ENCODE measurements at places on chromosomes 5 and 9.
A peak's percentile ranks its signal among the peaks of the same experiment; 100 is the strongest.

GRCh38 chr5:54307583-54307982, 2.8 kb downstream of the ARL15 start:
- peak; percentile 20 for DNase-seq

DNA sequence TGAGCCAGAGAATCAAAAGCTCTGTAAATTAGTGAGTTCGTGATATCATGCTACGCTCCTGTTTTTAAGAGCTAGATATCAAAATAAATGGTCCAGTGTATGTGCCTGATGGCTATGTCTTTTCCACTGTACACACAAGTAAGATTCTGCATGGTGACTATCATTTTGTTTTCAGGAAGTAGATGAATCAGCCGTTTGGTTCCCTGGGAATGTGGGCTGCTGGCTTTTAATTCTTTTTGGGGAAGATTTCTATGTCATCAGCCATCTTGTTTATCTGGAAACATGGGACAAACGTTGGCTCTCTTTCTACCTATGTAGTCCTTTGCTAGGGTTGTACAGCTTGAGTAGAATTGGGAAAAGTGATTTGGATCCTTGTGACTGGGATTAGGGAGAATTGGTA, 126.7 kb downstream of the GRIA1 start:
- DNase-seq, result no peak

DNA sequence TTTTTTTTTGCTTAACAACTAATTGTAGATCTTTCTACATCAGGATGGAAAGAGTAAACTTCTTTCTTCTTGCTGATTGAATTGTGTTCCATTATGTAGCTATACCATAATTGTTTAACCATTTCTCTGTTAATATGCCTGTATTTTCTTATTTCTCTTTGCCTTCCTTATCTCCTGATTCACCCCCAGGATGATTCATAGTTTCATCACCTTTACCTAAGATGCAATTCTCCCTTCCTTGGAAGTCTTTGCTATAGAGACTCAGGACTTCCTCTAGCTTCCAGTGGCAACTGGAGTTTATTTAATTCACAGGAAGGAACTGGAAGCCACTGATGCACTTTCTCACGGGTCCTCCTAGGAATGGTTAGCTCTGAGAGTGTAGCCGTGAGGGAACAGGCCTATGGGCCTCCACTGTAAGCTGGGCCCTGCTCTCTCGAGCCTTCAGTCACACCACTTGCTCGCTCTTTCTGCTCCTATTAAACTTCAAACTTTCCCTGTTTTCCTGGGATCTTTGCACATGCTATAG, 83.1 kb downstream of the FGF1 start:
- no peak for DNase-seq

DNA sequence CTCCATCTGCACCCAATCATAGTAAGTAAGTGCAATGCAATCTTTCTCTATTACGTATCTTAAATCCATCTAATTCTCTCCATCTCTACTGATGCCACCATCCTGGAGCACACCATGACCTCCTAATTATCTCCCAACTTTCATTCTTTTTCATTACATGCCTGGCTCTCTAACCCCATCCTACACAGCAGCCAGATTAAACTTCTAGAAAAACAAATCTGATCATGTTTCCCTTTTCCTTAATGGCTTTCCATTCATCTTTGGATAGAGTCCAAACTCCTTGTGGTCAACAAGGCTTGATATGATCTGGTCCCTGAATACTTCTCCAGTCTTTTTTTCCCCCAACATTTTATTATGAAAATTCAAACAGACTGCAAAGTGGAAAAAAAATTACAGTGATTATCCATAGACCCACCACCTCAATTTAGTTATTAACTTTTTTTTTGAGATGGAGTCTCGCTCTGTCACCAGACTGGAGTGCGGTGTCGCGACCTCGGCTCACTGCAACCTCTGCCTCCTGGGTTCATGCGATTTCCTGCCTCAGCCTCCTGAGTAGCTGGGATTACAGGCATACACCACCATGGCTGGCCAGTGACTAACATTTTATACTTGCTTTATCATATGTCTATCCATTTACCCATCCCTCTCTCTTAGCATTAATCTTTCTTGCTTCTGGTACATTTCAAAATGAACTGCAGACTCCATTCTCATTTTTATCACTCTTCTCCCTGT, 5.2 kb downstream of the PPP2R2B start:
- DNase-seq, result no peak

DNA sequence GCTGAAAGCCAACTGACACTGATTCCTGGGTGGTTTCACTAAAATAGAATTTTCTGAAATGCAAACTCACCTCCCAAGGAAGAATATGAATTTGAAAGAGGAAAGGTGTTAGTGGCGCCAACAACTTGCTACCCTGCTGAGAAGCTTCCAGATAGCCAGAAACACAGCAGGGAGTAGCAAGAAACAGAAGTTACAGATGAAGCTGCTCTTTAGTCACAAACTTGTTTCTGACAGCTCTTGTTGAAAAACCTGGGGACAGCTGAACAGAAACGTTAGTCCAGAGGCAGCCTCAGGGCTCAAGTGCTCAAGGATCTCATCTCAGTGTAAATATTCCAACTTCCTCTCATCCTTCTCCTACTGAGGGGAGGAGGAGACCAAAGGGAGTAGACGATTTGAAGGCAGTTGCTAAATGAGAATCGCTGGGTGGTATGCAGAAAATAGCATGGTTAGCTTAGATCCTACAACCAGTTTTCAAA, 184.1 kb downstream of the PDE4D start:
- no peak for DNase-seq

GRCh38 chr5:3351581-3352442, 243.8 kb upstream of the IRX1 start:
- DNase-seq, result no peak

GRCh38 chr5:73985145-73985544, 359.1 kb downstream of the ARHGEF28 start:
- DNase-seq, result peak; percentile 4

DNA sequence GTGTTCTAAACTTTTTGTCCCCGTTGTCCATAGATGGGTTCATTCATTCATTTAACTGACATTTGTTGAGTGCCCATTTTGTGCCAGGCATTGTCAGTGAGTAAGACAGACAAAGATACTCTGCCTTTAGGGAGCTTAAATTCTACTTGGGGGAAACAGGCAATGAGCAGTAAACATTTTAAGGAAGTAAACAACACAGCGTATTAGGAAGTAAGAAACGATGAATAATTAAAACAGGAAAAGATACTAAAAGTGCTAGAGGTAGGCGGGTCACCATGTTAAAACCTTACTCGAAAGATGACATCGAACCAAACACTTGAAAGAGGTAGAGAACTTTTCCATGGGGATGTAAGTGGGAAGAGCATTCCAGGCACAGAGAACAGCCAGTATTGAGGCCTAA, 5.5 kb upstream of the MAML1 start:
- DNase-seq, result no peak

- DNase-seq, result peak; percentile 53
These were observed 2.2 kb downstream of the DUSP1 start for GRCh38 chr5:172768573-172769341.

- DNase-seq, result no peak
These were observed 91.8 kb upstream of the MTAP start for GRCh38 chr9:21710548-21711191.

GRCh38 chr5:60586307-60586901, 113.6 kb downstream of the DEPDC1B start:
- DNase-seq, result peak; percentile 81

DNA sequence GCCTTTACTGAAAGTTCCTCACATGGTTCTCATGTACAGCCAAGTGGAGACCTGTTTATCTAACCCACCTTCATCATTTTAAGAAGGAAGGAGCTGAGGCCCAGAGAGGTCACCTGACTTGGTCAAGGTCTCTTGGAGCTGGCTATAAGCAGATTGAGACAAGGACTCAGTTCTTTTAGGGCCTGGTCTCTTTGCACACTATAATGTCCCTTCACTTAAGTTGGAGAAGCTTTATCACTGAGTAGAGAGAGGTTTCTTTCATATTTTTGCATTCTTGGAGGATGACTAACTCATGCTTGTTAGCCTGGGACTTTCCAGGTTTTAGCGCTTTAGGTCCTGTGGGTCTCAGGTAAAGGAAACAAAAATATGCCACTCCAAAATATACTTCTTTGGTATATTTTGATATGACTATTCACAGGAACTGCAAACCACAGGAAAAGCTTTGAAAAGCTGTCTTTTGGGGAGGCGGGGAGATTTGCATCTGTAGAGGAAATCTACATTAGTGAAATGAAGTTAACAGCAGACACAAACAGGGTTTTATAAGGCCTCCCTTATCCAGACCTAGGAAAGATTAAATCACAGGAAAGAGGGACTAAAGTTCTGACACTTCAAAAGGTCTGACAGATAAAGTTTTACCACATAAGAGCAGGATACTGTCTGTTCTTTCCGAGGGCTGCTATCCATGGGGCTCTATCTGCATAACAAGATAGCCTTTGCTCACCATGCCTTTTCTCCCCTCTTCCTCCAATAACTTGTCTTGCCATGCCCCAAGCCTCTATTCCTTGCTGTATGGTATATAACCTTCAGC, 95.8 kb upstream of the ANKRD55 start:
- DNase-seq, result no peak

GRCh38 chr5:128579093-128579492, 41.0 kb upstream of the FBN2 start:
- no peak for DNase-seq

GRCh38 chr9:89024727-89025126, 33.5 kb downstream of the S1PR3 start:
- no peak for DNase-seq

DNA sequence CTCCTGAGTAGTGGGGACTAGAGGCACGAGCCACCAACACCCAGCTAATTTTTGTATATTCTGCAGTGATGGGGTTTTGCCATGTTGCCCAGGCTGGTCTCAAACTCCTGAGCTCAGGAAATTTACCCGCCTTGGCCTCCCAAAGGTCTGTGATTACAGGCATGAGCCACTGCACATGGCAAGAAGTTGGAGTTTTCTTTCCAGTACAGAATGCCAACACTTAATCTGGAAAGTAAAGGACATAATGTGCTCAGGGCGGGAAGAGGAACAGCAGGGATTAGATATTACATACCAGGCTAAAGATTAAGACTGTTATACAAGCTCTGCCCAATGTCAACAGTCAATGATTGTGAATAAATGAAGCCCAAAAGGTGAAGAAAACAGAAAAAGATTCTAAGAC, 47.2 kb upstream of the AGXT2 start:
- DNase-seq, result no peak

DNA sequence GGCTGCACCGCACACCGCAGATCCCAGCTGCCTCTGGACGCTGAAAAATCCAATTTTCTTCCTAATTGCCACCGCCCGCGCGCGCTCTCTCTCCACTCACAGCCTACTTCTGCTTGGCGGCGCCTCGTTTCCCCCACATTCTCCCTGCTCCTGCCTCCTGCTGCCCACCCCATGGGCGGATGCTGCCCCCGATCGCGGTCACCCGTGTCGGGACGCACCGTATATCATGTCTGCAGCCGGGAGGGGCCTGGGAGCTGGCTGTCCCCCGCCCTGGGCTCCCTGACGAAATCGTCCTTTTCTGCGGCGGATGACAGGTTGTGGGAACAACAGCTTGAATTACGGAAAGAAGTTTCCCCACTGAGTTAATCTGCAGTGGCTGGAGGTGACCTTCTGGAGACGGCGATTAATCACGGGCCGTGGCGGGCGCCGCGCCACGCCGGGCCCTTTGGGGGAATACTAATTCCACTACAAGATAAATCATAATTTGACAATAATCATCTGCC, 36.3 kb upstream of the PSD2 start:
- no peak for DNase-seq

DNA sequence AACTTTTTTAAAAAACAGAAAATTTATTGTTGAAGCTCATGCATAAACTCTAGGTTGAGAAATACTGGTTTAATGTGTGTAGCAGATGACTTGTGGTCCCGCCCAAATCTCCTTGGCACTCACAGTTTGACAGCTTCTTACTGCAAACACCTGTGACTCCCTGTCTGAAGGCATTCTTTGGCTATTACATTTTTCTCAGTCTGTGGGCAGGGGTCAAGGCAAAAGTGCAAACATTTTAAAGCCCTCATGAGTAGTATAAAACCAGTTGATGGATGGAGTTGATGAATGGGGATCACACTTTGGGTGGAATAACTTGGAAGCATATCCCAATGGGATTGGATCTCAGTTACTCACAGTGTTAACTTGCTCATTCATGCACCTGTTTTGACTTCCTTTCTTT, 1007.0 kb upstream of the NUDT12 start:
- no peak for DNase-seq

GRCh38 chr9:99431103-99431502, 209.0 kb downstream of the SEC61B start:
- DNase-seq, result peak; percentile 25

DNA sequence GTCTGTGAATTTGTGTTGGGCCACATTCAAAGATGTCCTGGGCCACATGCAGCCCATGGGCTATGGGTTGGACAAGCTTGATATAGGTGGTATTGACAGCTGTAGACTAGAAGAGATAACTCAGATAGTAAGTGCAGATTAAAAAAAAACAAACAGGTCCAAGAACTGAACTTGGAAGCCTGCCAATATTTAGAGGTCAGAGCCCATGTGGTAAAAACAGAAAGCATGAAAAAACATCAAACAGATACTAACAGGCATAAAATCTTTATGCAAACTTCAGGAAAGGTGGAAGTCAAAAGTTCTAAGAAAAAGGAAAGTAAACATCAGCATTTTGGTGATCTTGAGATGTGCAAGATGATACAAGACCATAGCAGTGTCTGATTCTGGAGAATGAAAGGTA, 155.1 kb upstream of the NR4A3 start:
- no peak for DNase-seq

DNA sequence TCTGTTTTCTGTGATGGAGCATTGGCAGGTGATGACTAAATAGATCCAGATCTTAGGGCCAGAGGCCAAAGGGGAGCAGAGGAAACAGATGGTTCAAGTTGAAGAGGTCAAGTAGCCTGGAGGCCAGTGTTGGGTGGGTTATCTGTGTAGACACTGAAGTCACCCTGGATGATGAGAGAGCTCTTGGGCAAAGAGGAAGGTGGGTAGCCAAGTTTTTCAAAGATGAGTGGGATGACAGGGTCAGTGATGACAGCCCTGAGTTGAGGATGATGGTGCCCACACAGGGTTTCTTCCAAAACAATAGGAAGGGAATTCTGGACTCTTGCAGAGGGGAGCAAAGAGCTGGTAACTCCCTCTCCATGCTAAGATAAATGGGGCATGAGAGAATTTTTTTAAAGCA, 76.6 kb downstream of the CD180 start:
- DNase-seq, result no peak
